Suppressor macrophage (primary cell): ENCODE measurements at places on chromosomes 4 and X.
A peak's percentile ranks its signal among the peaks of the same experiment; 100 is the strongest.

DNA sequence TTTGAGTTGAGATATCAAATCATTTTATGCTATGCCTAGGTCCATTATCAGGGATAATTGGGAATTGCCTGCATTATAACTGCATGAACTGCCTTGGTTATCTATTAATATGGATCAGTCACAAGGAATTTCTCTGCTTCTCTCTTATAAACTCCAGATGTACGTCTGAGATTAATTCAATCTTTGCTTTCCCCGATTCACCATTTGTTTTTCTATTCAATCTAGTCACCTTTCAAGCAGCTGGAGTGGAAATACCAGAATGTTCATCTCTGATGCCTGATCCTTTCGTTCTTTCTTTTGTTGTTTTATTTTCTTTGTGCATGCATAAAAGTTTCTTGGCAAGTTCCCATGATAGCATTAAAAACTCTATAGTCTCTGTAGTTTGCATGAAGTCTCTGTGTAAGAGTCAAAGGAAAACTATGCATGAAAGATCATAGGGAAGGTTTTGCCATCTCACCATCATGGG, 22.6 kb downstream of the SYNPO2 start:
- DNase-seq, result no peak

- no peak for DNase-seq
Observed at GRCh38 chr4:110106931-110107296, 91.5 kb downstream of the ELOVL6 start.

GRCh38 chr4:53119680-53120079, 246.2 kb downstream of the SCFD2 start:
- no peak for DNase-seq

- DNase-seq, result no peak
Observed at GRCh38 chr4:18242919-18243693, 221.6 kb upstream of the LCORL start.

DNA sequence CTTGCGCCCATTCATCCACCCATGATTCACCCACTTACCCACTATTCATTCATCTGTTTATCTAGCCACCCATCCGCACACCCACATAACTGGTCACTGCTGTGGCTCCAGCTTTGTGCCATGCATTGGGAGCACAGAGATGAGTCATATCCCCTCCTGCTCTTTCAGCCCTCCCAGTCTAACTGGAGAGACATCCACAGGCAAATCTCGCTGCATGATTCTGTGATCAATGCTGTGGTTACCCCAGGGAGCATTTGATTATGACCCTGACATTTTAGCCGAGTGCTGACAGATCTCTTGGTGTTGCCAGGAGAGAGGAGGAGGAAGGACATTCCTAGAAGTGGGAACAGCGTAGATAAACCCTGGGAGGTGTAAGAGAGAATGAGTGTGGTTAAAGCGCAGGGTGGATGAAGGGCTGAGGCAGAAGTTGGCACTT, 10.4 kb upstream of the PORCN start:
- peak; percentile 31 for DNase-seq

- no peak for DNase-seq
Observed at GRCh38 chrX:150184491-150184890, 178.6 kb upstream of the MAMLD1 start.

DNA sequence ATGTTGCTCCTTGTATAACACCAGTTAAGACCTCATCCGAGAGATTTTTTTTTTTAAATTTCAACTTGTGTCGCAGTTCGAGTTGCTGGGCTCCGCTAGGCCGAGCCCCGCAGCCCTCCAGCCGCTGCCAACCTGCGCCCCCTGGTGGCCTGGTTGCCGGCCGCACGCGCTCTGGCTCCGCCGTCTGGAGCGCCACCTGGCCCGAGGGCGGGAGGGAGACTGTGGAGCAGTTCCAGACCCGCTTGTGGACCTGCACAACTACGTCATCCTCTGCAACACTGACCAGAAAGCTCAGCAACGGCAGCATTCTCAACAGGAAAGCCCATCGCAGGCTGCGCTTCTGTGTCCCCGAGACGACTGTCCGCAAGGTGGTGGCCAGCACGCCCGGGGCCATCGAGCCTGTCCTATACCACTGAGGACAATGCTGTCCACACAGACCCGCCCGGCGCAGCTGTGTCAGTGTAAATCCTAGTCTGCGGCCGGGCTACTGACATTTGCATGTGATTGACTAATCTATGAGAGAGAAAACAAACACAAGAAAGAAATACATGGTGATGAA, 39.1 kb downstream of the ARL9 start:
- DNase-seq, result peak; percentile 75

DNA sequence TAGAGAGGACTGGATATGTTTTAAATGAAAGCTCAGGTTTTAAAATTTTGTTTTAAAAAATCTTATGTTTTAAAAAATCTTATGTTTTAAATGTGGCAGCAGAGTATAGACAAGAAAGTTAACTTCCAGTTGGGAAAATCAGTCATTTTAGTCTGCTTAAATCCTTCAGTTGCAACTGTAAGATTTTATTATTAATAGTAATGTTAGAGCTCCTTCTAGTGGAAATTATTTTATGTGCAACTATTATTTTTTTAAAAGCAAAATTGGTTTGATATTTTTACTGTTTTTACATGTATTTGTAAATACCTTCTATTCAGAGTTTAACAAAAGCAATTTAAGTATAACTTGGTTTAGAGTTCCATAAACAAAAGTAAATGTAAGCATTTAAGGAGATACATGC, 8.5 kb upstream of the NUDT6 start:
- DNase-seq, result no peak

GRCh38 chrX:1465286-1466231, 12.8 kb upstream of the ASMTL start:
- DNase-seq, result no peak

- DNase-seq, result no peak
Observed at GRCh38 chr4:24734511-24734910, 60.9 kb upstream of the SOD3 start.

- DNase-seq, result no peak
Observed at GRCh38 chrX:10514891-10515290, 105.5 kb downstream of the MID1 start.

- peak; percentile 39 for DNase-seq
Observed at GRCh38 chr4:95124906-95125504, 367.2 kb downstream of the BMPR1B start.

GRCh38 chrX:46543441-46543840, 1.8 kb downstream of the ZNF674 start:
- peak; percentile 8 for DNase-seq

- DNase-seq, result no peak
Observed at GRCh38 chrX:54116391-54116790, 66.7 kb downstream of the FAM120C start.

DNA sequence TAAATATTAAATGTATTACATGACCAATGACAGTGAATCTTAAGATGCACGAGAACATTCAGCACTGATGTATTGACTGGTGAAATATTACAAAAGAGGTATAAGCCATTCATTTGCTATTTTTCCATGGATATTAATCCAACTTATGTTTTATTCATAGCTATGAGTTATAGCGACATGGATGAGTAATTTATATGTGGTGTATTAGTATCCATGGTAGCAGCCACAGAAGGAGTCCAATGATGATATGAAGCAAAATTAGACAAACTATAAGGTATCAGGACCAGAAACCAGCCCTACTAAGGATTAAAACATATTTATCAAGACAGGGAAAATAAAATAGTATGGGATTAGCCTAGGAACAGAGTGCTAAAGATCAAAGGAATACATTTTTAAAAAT, 50.7 kb downstream of the THAP9 start:
- DNase-seq, result no peak

- no peak for DNase-seq
Observed at GRCh38 chr4:105998171-105999063, 103.1 kb downstream of the NPNT start.

GRCh38 chrX:23731951-23732350, 11.1 kb downstream of the ACOT9 start:
- DNase-seq, result peak; percentile 60

- no peak for DNase-seq
Observed at GRCh38 chr4:1241466-1241935, 7.4 kb downstream of the CTBP1 start.

- no peak for DNase-seq
Observed at GRCh38 chr4:168569066-168569930, 72.4 kb downstream of the PALLD start.

- no peak for DNase-seq
Observed at GRCh38 chr4:93132631-93133030, 695.9 kb upstream of the ATOH1 start.

DNA sequence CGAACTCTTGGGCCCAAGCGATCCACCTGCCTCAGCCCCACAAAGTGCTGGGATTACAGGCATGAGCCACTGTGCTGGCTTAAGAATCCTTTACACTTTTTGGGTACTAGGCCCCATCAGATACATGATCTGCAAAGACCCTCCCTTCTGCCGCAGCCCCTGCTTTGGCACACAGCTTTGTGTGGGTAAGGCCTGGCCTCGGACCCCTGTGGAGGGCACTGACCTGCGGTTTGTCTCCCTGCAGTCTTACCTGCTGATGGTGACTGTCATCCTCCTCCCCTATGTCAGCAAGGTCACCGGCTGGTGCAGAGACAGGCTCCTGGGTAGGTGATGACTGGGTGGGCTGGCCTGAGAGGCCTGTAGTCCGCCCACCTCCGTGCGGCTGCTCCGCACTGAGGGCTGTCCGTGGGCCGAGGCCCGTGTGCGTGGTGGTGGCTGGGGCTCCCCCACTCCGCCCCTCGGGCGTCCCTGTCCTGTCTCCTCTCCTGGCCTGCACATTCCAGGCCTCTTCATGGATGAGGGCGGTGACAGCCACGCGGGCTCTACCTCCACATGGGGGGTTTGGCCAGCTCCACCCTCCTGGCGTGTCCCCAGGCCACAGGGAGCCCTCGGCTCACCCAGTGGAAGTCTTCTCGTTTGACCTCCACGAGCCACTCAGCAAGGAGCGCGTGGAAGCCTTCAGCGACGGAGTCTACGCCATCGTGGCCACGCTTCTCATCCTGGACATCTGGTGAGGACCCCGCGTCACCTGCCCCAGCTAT, 18.0 kb downstream of the DGKQ start:
- no peak for DNase-seq

DNA sequence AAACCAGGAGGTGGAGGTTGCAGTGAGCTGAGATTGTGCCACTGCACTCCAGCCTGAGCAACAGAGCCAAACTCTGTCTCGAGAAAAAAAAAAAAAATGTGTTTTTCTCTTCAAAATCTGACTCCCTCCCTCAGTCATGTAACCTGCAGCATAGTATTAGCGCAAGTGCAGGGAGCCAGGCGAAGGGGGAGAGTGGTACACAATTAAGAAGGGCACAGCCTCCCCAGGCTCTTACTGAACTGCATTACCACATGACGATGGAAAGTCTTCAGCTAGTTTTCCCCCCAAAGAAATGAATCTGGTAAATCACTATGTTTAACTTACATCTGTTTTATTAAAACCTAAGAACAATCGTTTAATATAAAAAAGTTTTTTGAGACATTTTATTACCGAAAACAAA, 32.4 kb downstream of the PALLD start:
- DNase-seq, result no peak

DNA sequence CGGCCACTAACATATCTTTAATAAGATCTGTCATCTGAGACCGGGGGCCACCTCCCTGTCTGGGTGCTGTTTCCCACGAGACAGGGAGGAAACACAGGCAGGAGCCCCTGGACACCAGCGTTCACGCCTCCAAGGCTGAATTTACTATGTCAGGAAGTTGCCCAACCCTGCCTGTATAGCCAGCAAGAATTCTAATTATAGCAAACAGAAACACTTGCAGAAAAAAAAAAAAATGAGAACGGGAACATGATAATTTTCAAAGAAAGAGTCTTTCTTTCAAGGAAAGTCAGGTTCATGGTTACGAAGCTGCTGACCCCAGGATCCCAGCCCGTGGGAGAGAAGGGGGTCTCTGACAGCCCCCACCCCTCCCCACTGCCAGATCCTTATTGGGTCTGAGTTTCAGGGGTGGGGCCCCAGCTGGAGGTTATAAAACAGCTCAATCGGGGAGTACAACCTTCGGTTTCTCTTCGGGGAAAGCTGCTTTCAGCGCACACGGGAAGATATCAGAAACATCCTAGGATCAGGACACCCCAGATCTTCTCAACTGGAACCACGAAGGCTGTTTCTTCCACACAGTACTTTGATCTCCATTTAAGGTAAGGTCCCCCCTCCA, at the start of gene IL3RA:
Gene IL3RA (plus strand): TSS at position 455 of the 613 bp plus-strand sequence. CDS start 4,981 bp downstream, outside the sequence.
- DNase-seq, result peak; percentile 93

DNA sequence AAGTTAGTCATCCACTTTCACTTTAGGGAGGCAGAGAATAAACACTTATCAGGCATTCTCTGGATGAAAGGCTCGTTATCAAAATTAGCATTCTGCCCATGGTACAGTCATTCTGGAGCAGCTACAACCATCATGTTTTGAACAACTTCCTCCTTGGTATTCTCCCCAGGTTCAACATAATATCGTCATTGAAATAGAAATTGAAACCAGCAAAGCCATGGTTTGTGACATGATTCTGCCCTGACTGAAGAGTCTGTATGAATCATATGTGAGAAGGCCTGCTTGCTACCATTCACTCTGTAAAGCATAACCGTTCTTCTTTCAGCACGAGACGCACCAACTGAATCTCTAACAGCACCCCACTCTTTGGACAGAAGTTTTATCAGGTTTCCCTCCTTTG, 127.5 kb upstream of the RADX start:
- DNase-seq, result no peak

- DNase-seq, result no peak
Observed at GRCh38 chr4:132266374-132266773, 882.7 kb upstream of the PCDH10 start.

- no peak for DNase-seq
Observed at GRCh38 chrX:129636175-129636681, 18.5 kb downstream of the APLN start.

DNA sequence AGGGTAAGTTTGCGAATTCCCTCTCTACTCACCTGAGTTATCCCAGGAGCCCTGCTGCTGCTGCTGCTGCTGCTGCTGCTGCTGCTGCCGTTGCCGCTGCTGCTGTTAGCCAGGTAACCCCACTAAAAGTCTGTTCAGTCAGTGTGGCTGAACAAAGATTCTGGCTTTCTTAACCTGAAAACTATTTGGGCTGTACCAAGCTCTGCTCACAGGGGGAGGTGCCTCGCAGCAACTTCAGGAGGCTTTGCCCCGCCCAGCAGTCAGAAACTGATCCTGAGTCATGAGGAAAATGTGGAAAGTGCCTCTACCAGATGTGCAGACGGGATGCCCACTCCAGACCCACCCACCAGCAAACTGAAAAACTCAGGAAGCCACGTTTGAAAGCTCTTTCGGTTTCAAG, at the start of gene CAPN6:
Gene CAPN6 (minus strand): TSS at position 145 of the 400 bp plus-strand sequence. CDS start 6,547 bp downstream, outside the sequence.
- DNase-seq, result peak; percentile 2

DNA sequence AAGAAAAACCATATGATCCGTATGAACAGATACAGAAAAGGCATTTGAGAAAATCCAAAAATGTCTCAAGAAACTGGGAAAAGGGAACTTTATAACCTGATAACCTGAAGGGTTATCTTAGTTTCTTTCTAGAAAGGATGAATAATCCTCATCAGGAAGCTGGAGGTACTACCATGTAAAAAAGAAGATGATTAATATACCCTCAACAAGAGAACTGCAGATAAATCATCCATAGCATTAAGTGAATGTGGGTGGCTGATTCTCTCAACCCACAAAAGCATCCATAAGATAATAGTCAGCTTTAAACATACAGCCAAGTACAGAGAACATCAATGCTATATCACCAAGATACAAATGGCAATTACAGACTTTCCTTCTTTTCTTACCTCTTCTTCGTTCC, 26.4 kb downstream of the ANAPC10 start:
- DNase-seq, result no peak
